Naive thymus-derived CD8-positive, alpha-beta T cell (primary cell): ENCODE measurements at places on chromosomes 3 and 15. TPM values are rescaled to one million over a fixed set of nuclear protein-coding genes. Genes with fewer than 3 reads are reported as not detected.

GRCh38 chr15:79206940-79207339 is 75.6 kb upstream of the ANKRD34C start:
- peaks cover 29% of the 10 kb centered on the region for H3K27me3 ChIP-seq
- no peaks in the 10 kb centered on the region for H3K36me3 ChIP-seq
- H3K27ac ChIP-seq, result no peak overlapping the region
- DNase-seq, result no peak
- H3K4me1 ChIP-seq, result no peaks in the 10 kb centered on the region

DNA sequence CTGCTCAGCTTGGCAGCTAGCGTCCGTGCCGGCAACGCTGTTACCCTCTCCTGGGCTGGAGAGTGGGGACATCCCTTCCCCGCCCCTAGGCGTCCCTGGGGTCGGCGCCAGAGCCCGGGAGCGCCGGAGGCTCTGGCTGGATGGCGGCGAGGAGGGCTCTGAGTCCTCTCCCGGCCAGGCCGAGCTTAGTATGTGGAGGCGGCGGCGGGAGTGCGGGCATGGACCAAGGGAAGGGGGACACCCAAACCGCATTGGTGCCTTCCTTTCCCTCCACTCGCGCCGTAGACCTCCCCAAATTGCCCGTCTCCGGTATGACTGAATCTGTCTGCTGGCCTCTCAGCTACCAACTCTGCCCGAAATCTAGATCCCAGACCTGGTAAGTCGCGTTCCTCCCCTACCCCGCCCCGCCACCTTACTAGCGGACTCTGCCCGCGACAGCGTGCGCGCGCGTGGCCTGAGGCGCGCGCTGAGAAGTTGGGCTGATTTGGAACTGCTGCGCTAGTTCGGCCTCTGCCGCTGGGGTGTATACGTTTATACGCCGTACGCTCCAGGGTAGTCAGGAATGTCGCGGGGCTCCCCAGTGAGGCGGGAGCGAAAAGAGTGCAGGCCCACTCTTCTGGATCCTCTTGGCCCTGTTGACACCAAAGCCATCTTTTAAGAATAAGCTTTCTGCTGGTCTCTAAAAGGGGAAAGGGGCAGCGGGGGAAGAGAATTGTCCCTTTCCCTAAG is 12.2 kb downstream of the ZIC1 start:
- peaks cover 35% of the 10 kb centered on the region for H3K27me3 ChIP-seq
- peaks cover 10% of the 10 kb centered on the region for H3K36me3 ChIP-seq
- no peak overlapping the region for H3K27ac ChIP-seq
- peaks cover 4% of the 10 kb centered on the region for H3K4me1 ChIP-seq

DNA sequence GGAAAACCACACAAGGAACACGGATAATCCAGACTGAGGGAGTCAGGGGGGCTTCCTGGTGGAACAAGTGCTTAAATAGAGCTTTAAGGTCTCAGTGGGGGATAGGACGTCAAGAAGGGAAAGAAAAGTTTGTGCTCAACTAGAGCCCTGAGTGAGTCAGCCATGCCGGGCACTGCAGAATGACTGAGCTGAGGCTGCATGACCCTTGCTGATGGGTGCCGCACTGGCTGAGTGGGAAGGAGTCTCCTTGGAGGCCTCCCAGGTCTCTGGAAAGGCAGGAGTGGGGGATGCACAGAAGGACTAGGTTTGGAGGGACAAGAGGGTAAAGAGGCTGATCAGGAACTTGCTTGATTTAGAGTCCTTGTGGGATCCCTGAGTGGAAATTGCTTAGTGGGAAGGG is 150.3 kb downstream of the RPLP1 start:
- peaks cover 7% of the 10 kb centered on the region for H3K4me1 ChIP-seq
- H3K27me3 ChIP-seq, result peaks cover 2% of the 10 kb centered on the region
- H3K36me3 ChIP-seq, result no peaks in the 10 kb centered on the region
- H3K27ac ChIP-seq, result no peak overlapping the region
- no peak overlapping the region for H3K4me3 ChIP-seq

GRCh38 chr15:40846841-40847222 is 3.0 kb downstream of the SPINT1 start:
- peaks cover 9% of the 10 kb centered on the region for H3K27me3 ChIP-seq
- H3K36me3 ChIP-seq, result no peaks in the 10 kb centered on the region
- no peak overlapping the region for H3K27ac ChIP-seq
- peaks cover 18% of the 10 kb centered on the region for H3K4me1 ChIP-seq
- no peak overlapping the region for H3K4me3 ChIP-seq

DNA sequence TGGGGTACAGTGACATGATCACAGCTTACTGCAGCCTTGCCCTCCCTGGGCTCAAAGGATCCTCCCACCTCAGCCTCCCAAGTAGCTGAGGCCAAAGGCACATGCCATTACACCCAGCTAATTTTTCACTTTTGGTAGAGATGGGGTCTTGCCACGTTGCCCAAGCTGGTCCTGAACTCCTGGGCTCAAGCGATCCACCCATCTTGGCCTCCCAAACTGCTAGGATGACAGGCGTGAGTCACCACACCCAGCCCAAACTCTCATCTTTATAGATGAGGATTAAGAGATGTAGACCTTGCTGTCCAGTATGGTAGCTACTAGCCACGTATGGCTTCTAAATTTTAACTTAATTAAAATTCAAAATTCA is 4.4 kb upstream of the ABHD5 start:
- H3K36me3 ChIP-seq, result no peaks in the 10 kb centered on the region
- DNase-seq, result no peak
- H3K4me1 ChIP-seq, result peaks cover 4% of the 10 kb centered on the region
- no peak overlapping the region for H3K4me3 ChIP-seq
- no peaks in the 10 kb centered on the region for H3K27me3 ChIP-seq

DNA sequence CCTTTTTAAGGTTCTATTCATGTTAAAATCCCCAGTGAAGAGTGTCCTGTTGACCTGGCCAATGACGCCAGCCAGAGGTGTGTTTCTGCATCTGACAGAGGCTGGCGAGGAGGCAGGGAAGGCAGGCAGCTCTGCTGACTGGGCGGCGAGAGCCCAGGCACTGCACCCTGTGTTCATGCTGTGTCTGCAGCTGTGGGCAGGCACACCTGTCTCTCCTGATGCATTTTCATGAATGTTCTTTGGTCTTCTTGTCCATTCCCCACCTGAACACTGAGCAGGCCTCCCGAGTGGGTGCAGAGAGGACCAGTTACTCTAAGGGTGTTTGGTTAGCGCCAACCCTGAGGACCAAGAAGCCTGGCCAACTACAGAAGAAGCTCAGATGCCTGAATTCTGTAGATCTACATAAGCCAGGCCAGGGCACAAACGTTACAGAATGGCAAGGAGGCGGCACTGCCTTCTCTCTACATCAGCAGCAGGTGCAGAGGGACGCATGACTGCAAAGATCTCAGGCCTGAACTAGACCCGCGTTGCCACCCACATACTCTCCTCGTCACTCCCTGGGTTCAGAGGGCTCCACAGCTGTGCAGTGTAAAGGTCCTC is 233.7 kb downstream of the OCA2 start:
- H3K27me3 ChIP-seq, result peaks cover 5% of the 10 kb centered on the region
- no peaks in the 10 kb centered on the region for H3K4me1 ChIP-seq
- H3K27ac ChIP-seq, result no peak overlapping the region
- no peak overlapping the region for H3K4me3 ChIP-seq
- DNase-seq, result no peak

DNA sequence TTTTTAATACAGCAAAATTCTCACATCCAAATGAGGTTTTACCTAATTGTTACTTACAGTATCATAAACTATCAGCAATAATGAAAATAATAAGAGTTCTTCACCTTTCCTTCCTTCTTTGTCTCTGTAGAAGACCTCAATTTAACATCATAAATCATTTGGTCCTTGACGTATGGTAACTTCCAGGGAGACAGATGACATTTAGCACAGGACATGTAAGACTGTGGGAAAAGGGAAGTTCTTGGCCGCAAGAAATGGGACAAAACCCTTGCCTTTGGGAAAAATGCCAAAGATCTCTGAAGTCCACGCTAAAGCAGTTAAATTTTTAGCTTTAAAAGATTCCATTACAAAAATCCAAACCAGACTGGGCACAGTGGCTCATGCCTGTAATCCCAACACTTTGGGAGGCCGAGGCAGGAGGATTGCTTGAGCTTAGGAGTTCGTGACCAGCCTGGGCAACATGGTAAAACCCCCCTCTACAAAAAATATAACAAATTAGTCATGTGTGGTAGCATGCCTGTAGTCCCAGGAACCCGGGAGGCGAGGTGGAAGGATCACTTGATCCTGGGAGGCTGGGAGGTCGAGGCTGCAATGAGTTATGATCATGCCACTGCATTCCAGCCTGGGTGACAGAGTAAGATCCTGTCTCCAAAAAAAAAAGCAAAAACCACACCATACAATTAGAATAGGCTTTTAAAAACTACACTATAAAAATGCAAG is 8.8 kb downstream of the PTPN9 start:
- peaks cover 10% of the 10 kb centered on the region for H3K36me3 ChIP-seq
- no peak for DNase-seq
- no peaks in the 10 kb centered on the region for H3K27me3 ChIP-seq

- DNase-seq, result no peak
- peaks cover 3% of the 10 kb centered on the region for H3K4me1 ChIP-seq
- H3K27ac ChIP-seq, result no peak overlapping the region
- no peaks in the 10 kb centered on the region for H3K27me3 ChIP-seq
- no peak overlapping the region for H3K4me3 ChIP-seq
These were observed 20.5 kb downstream of the SLC35A5 start for GRCh38 chr3:112582244-112582874.

DNA sequence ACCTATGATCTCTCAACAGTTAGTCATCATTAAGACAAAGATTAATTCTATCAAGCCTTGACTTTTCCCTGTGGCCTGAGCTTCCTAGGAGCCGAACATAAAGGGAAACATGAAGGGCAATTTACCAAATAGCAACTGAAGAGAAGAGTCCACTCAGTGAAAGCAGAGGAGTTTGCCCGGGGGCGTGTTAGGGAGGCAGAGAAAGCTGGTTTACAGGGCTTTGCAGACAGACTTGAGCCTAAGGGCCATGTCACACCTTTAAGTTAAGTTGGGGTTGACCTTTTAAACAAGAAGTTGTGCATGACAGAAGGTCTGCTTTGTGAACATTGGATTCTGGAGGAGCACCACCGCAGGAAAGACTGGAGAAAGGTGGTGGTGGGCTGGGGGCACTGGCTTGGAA is 701.8 kb upstream of the CFAP20DC start:
- H3K4me1 ChIP-seq, result peaks cover 35% of the 10 kb centered on the region
- H3K27me3 ChIP-seq, result peaks cover 4% of the 10 kb centered on the region
- peaks cover 24% of the 10 kb centered on the region for H3K36me3 ChIP-seq
- DNase-seq, result no peak
- no peak overlapping the region for H3K27ac ChIP-seq
- no peak overlapping the region for H3K4me3 ChIP-seq

DNA sequence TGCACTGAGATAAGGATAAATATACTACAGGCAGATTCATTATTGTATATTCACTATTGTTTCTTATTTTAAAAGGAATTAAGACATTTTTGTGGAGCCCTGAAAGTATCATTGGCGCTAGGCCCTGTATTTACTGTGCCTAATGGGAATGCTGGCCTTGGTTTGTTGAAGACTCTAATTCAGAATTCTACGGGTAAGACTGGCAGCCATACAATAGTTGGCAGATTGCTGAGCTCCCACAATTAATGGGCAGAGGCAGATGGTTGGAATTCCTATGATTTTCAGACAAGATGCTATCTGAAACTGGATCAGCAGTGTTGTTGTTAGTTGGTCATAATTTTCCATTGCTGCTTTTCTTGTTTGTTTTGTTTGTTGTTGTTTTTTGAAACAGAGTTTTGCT is 14.7 kb downstream of the PGBD4 start:
- no peaks in the 10 kb centered on the region for H3K36me3 ChIP-seq
- H3K4me1 ChIP-seq, result no peaks in the 10 kb centered on the region
- no peak overlapping the region for H3K27ac ChIP-seq
- peaks cover 17% of the 10 kb centered on the region for H3K27me3 ChIP-seq
- no peak overlapping the region for H3K4me3 ChIP-seq

- peaks cover 3% of the 10 kb centered on the region for H3K4me1 ChIP-seq
- DNase-seq, result no peak
- H3K27ac ChIP-seq, result no peak overlapping the region
- no peak overlapping the region for H3K4me3 ChIP-seq
- no peaks in the 10 kb centered on the region for H3K27me3 ChIP-seq
- no peaks in the 10 kb centered on the region for H3K36me3 ChIP-seq
These were observed 169.4 kb downstream of the CHST2 start for GRCh38 chr3:143288944-143289343.

DNA sequence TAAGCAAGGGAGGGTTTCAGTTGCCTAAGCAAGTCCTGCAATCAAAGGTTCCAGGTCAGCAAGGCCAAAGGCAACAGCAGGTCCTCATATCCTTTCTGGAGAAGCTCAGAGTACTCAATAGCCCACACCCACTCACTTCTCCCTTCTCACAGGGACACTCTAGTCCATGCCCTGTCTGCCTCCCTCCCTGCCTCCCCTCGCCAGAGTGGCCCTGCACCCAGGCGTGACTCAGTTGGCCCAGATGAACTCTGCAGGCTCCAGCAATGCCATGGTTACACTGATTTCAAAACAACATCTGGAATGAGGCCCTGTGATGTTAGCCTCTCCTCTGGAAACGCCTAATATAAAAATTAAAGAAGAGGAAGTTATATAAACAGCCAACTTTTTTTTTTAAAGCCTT is 32.9 kb downstream of the IL16 start:
- no peaks in the 10 kb centered on the region for H3K27me3 ChIP-seq
- no peaks in the 10 kb centered on the region for H3K4me1 ChIP-seq
- H3K4me3 ChIP-seq, result no peak overlapping the region

DNA sequence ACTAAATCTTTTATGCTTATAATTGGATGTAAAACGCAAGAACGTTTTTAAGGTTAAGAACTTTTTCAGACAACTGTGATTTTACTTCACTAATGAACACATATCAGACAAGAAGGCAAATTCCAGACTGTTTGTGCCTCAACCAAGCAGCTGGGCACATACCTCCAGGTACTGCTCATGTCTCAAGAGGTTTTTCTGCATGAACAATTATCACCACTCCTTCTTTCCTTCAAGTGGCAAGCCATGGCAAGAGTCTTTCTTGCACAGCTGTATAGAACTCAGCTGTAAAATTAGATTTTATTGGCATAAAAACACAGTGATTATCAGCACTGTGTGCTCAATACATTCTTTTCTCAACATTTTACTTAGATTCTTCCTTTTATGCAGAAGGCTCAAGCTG is 64.3 kb downstream of the FNDC3B start:
- H3K36me3 ChIP-seq, result no peaks in the 10 kb centered on the region
- peaks cover 87% of the 10 kb centered on the region for H3K4me1 ChIP-seq
- H3K4me3 ChIP-seq, result peak overlapping the region; percentile 49

The LMAN1L gene
- total RNA-seq, result 0.57 TPM

The A4GNT gene
- not detected for total RNA-seq

The IL17RB gene
- not detected for total RNA-seq

The REC114 gene
- total RNA-seq, result not detected

The CYP1A2 gene
- total RNA-seq, result not detected

The SIDT1 gene
- 71.2 TPM for total RNA-seq

The IQCH gene
- 0.38 TPM for total RNA-seq
